ENCODE measurements at places on chromosomes 4 and X.
A peak's percentile ranks its signal among the peaks of the same experiment; 100 is the strongest.

DNA sequence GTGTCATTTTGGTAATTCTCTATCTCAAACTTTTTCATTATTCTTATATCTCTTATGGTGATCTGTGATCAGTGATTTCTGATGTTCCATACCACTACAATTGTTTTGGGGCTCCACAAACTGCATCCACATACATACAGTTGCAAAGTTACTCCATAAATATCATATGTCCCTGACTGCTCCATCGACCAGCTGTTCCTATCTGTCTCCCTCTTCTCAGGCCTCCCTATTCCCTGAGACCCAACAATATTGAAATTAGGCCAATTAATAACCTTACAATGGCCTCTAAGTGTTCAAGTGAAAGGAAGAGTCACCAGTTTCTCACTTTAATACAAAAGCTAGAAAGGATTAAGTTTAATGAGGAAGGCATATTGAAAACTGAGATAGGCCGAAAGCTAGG is 108.7 kb downstream of the ANAPC10 start:
- no peak for DNase-seq

- DNase-seq, result no peak
Measured at GRCh38 chrX:29687687-29688086, 527.7 kb upstream of the MAGEB2 start.

GRCh38 chrX:30714138-30714537 is 60.9 kb downstream of the GK start:
- no peak for DNase-seq

DNA sequence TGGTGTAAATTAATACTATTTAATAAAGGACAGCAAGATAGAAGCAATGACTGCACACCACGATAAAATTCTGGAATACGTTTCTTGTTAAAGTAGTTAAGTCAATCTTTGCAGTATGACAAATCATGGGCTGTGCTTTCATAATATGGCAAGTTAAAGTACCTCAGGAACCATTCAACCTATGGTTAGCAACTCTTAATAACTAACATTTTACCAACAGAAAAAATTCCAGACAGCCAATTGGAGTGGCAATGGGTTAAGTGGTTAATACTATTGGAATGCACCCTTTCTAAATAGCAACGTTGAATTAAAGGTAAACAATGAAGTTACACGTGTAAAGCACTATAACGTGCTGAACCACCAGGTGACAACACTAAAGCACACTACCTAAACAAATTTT is 72.4 kb upstream of the ZCCHC13 start:
- DNase-seq, result no peak

DNA sequence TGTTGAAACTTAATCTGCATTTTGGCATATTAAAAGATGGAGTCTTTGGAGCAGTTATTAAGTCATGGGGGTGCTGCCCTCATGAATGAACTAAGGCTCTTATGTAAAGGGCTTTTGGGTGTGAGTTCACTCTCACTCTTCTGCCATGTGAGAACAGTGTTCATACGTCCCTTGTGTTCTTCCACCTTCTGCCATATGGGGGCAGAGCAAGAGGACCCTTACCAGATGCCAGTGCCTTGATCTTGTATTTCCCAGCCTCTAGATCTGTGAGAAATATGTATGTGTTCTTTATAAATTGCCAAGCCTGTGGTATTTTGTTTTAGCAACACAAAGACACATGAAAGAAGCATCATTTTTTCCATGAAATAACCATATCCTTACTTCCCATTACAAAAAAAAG is 213.9 kb downstream of the SPOCK3 start:
- DNase-seq, result no peak

DNA sequence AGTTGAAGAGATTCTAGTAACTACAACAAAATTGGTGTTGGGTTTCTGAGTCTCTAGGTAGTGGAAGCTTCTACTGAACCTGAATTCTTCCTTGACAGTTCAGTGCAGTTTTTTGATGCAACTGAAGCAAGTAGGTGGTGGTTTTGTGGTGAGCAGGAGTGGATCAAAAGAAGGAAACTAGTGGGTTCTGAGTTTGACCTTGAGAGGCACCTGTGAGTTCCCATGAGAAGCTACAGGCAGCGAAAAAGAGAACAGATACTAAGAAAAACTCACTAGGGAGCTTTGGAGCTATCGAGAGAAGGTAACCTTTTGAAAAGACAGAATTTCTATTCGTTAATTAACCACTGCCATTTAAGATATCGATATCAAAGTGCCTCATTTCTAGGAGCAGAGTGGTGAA is 145.2 kb downstream of the PDHA2 start:
- no peak for DNase-seq

- DNase-seq, result no peak
Measured at GRCh38 chrX:77704881-77705280, 81.1 kb downstream of the ATRX start.

DNA sequence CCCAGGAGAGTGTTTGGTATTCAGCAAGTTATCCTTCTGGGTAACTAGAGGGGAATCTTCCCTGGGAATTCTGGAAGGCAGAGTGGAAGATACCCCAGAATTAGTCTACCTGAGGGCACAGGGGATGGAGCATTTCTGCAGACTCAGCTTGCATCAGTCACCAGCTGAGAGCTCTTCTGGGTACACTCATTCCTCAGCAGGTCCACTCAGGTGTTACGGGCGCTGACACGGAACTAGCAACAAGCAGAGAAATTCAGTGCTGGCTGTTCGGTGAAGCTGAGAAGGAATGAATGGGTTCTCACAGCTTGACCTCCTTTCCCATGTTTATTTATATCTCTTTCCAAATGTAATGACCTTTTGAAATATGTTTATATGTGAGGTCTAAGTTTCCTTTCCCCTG is 106.0 kb upstream of the PNPLA4 start:
- DNase-seq, result no peak

GRCh38 chr4:2961811-2962441 is 1.3 kb downstream of the NOP14 start:
- no peak for DNase-seq

DNA sequence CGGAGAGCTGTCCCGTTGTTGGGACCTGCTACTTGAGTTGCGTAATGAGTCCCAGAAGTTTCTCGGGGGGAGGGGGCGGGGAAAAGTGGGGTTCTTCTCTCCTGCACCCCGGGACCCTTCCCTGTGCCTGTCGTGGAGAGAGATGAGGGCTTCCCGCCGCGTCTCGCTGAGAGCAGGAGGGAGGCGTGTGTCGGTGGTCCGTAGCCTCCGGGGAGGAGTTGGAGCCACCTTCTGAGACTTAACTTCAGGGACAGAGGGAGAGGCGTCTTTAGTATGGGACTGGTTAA is 698 bp downstream of the AFF1 start:
- DNase-seq, result no peak

GRCh38 chr4:11618666-11619282 is 190.1 kb upstream of the HS3ST1 start:
- DNase-seq, result no peak

DNA sequence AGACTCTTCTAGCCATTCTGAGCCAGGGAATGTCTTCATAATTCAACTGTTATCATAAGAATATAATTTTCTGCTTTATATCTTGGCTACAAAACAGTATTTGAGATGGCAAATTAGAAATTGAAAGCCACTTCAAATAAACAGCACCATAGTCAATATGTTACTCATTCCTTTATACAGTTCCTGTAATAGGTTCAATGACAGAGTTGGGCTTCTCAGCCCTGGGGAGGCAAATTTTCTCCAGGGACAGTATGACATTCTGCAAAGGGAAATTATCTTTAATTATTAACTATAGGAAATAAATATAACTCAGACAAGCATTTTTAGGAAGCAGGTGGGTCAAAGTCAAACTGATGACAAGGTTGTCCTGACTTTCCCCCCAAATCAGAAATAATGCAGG is 71.9 kb upstream of the RPS6KA6 start:
- no peak for DNase-seq

- no peak for DNase-seq
Measured at GRCh38 chr4:17771284-17771908, 10.0 kb downstream of the FAM184B start.

GRCh38 chr4:139557556-139558110 is 1.6 kb upstream of the SETD7 start:
- no peak for DNase-seq

GRCh38 chr4:126172126-126172525 is 857.4 kb downstream of the FAT4 start:
- DNase-seq, result no peak

GRCh38 chr4:168496834-168497233 is at the start of gene PALLD:
Gene PALLD, plus strand, starts transcription at chr4:168497052.
- no peak for DNase-seq

- no peak for DNase-seq
Measured at GRCh38 chrX:79107891-79108718, 36.4 kb upstream of the GPR174 start.

- peak; percentile 48 for DNase-seq
Measured at GRCh38 chrX:40298572-40299479, 201.1 kb upstream of the BCOR start.

- DNase-seq, result no peak
Measured at GRCh38 chrX:65451663-65452062, 82.9 kb downstream of the LAS1L start.

GRCh38 chr4:109444182-109444844 is 10.7 kb downstream of the SEC24B start:
- DNase-seq, result no peak

GRCh38 chr4:105461221-105461620 is 12.6 kb downstream of the PPA2 start:
- no peak for DNase-seq

GRCh38 chr4:3773552-3774001 is 7.4 kb downstream of the ADRA2C start:
- DNase-seq, result no peak

- no peak for DNase-seq
Measured at GRCh38 chrX:113868177-113868576, 715.7 kb upstream of the HTR2C start.

DNA sequence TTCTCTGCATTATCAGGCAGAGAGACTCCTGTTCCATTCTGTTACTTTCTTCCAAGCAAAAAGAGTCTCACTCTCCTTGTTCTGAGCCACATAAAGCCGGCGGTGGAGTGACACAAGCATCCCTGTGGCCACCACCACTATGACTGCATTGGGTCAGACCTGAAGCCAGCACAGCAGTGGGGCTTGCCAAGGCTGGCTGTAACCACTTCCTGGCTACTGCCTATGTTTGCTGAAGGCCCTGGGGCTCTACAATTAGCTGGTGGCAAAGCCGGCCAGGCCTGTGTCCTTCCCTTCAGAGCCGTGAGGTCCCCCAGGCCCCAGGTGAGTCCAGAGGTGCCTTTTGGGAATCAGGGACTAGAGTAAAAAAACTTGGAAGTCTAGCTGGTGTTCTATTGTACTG is 31.8 kb downstream of the PLAC8 start:
- no peak for DNase-seq

- DNase-seq, result peak; percentile 44
Measured at GRCh38 chr4:687971-688853, 739 bp downstream of the SLC49A3 start.

GRCh38 chr4:80492761-80493160 is 157.2 kb downstream of the CFAP299 start:
- no peak for DNase-seq

GRCh38 chrX:115503099-115503498 is 57.9 kb upstream of the PLS3 start:
- no peak for DNase-seq
